ENCODE measurements at places on chromosomes 4 and X.
A peak's percentile ranks its signal among the peaks of the same experiment; 100 is the strongest.

DNA sequence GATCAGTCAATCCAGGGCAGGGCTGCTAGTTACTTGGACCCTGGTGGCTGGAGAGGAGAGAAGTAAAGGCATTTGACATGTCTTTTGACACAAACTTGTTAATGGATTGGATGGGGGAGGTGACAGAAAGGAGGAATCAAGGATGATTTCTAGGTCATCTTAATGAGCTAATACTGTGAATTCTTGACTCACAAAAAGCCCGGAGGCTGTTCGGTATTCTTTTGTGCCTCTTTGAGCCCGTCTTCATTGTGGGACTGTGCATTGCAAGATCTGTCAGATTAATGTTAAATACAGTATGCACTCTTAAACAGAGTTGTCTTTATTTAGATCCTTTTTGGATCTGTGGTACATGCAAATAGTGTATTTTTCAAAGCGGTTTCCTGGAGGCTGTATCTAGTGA, 25.1 kb downstream of the POLA1 start:
- DNase-seq = no peak

GRCh38 chr4:181674315-181674875, 568.8 kb upstream of the TENM3 start:
- no peak for DNase-seq

DNA sequence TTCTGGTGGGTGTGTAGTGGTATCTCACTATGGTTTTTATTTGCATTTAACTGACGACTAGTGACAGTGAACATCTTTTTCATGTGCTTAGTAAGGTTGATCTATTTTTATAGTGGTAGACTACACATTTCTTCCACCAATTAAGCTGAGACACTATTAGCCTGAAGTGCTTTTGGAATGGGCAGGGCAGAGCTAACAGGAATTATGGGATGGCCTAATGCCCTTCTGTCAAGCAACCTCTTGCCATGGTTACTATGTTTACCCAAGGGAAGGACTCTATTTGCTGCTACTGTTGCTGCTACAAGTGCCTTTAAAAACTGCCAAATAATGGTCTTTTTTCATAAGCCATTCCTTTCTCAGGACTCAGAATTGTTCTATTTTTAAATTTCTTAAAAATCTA, 676.7 kb upstream of the ACTRT1 start:
- DNase-seq = no peak

- DNase-seq = no peak
Observed at GRCh38 chr4:42296196-42296595, 101.1 kb upstream of the SHISA3 start.

GRCh38 chrX:154294791-154295574, at the start of gene TEX28:
Gene TEX28 (minus strand): TSS chrX:154295124. CDS start chrX:154292117, 3,007 bp downstream.
- no peak for DNase-seq

DNA sequence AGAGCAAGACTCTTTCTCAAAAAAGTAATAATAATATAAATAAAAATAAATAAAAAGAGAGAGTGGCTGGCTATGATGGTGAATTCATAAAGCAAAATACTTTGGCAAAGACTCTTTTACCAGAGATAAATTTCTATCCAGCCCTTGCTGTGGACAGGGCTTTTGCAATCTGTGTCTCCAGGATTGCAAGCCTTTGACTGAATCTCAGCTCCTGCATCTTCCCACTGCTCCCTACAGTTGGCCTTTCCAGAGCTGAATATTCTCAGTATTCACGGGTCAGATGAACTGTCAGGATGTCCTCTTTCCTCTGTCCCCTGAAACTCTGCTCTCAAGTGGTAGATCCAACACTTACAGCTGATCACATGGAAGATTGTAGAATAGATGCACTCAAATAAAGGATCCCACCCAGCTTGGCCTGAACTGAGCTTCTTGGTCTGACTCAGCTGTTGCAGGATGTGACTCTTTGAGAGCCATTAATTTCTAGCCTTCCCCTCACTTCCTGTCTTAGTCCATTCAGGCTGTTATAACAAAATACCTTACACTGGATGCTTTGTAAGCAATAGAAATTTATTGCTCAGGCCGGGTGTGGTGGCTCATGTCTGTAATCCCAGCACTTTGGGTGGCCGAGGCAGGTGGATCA, 123.4 kb upstream of the GUCY1A1 start:
- no peak for DNase-seq

- DNase-seq = no peak
Observed at GRCh38 chrX:13752646-13753045, 18.1 kb downstream of the OFD1 start.

- DNase-seq = no peak
Observed at GRCh38 chrX:132520213-132520612, 31.4 kb upstream of the MBNL3 start.

DNA sequence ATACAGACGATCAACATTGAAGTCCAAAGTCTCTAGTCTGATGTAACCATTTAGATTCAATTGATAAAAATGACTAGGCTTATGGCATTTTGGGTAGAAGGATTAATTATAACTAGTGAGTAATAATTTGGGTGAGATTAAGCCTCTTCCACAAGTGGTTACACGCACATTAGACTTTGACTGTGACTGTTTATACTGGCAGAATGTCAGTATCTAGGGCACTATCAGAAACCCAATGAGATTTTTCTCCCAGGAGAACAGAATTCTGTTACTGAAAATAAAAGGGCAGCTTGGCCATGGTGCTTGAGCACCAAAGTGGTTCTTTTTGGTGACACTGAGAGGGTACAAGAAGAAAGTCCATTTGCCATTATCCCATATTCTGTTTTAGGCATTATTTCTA, 3.3 kb downstream of the PLS3 start:
- DNase-seq = no peak

DNA sequence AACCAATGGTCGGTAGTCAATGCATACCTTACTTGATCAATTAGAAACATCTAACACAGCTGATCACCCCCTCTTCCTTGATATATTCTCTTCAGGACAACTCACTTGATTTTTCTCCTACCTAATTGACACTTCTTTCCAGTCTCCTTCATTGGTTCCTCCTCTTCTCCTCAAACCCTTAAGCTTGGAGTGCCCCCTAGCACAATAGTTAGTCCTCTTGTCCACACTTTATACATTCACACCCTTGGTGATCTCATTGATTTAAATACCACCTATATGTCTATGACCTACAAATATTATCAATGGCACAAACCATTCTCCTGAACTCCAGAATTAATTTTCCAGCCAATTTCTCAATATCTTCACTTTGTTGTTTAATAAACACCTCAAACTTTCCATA, 724.0 kb downstream of the ADGRL3 start:
- no peak for DNase-seq

DNA sequence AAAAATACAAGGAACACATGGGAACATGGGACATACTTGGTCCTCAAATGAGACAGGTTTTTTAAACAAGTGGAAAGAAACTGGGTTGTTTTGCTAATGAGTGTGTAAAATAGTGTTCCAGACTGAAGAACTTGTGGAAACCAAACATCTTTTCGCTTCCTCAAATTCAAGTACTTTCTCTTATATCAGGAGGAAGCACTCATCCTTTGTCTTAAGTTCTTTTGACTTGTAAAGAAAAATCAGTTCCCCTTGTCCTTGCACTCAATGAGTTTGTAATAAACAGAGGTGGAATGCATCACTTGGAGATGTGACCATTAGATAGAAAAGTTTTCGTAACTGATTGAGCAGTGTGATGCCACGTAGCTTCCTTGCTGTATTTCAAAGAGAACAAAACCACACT, 101.1 kb downstream of the PHOX2B start:
- no peak for DNase-seq

DNA sequence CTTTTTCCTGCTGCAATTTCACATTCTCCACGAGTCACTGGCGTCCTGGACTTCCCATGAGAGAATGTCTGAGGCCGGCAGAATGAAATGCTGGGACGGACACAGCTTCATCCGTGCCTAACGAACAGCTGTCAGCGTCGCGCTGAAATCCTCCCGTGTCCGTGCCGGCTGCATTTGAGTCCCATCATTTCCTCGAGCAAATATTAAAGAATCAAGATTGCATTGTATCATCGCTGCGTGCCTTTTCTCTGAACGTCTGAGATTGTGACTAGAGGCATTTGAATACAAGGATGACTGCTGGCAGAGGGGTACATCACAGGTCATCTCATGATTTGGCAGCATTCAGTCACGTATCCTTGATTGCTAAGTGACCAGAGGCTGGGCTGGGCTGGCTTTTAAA, 279.9 kb downstream of the ASMT start:
- no peak for DNase-seq

DNA sequence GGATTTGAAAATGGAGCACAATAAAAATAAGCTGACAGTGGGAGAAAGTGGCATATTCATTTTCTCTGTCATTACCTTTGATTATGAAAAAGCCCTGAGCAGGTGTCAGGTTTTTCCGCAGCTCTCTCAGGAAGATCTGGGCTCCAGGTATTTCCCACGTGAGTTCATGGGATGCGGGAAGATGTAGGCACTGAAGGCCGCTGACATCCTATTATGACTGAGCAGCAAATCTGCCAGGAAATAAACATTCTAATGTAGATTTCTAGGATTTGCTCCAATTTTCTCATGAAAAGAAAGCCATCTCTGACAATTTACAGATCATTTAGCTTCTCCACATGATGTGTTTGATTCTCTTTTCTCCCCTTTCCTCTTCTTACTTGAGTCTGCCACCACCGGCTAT, 160.7 kb downstream of the KIT start:
- DNase-seq = no peak

GRCh38 chr4:124417371-124417770, 295.2 kb downstream of the ANKRD50 start:
- no peak for DNase-seq

GRCh38 chr4:64192731-64193412, 216.4 kb downstream of the TECRL start:
- DNase-seq = no peak

DNA sequence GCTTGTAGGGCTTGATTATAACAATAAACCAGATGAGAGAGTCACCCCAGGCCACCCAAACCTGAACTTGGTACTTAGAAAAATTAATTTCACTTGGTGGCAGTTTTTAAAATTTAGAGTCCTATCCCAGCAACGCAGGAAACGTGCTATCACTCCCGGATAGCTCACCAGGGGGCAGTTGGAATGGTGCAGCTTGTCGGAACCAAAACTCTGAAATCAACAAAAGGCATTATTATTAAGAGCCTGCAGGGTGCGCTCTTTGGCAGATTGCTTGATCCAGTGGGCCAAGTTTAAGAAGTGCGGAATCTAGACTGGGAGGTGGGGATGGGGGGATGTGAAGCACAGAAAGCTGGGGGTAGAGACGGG, 2.4 kb downstream of the FRAS1 start:
- peak; percentile 28 for DNase-seq

DNA sequence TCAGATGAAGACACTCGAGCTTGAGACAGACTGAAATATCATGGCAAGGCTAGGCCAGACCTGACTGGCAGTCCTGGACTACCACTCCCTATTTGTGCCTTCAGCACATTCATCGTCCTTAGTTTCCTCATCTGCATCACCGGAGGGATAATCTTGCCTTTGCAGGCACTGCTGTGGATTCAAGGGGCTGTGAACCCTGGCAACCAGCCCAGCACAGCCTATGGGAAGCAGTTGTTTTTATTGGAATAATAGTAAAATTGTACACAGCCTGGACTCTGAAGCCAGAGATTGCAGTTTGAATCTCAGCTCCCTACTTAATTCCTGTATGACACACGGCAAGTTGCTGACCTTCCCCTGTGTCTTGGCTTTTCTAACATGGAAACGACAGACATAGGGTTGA, 161.0 kb downstream of the NSUN7 start:
- DNase-seq = no peak

DNA sequence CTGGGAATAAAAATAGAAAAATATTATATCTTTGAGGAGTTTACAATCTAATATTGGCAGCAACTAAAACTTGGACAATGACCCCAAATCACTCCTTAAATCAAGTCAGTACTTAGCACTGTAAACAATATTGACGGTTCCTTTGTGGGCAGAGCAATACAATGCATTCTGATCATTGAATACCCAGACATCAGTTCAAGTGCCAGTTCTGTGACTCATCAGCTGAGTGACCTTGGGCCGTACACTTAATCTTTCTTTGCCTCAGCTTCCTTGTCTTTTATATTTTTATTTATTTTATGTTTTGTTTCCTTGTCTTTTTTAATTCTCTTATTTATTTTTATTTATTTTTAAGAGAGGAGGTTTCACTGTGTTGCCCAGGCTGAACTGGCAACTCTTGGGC, 112.2 kb upstream of the ANXA3 start:
- no peak for DNase-seq

GRCh38 chr4:78512357-78512920, 39.1 kb upstream of the ANXA3 start:
- DNase-seq = no peak

- DNase-seq = no peak
Observed at GRCh38 chr4:162838671-162839070, 328.0 kb downstream of the NAF1 start.

- no peak for DNase-seq
Observed at GRCh38 chrX:150476164-150476699, 92.2 kb upstream of the MTM1 start.

DNA sequence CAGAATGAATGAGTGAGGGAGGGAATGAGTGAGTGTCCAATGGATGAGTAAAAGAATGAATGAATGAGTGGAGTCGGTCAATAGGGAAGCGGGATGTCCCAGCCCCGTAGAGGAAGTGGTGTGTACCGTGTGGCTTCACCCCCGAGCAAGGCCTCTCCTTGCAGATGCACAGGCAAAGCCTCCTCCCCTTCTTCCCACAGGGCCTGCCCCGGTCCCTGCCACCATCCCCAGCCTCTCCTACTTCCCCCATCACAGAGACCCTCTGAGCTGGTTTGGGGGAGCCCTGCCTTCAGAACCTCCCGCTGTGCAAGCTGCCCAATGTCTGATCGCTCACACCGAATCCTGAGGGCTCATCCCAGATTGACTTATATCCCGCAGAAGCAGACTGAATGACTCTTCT, 13.6 kb downstream of the HTRA3 start:
- DNase-seq = no peak

DNA sequence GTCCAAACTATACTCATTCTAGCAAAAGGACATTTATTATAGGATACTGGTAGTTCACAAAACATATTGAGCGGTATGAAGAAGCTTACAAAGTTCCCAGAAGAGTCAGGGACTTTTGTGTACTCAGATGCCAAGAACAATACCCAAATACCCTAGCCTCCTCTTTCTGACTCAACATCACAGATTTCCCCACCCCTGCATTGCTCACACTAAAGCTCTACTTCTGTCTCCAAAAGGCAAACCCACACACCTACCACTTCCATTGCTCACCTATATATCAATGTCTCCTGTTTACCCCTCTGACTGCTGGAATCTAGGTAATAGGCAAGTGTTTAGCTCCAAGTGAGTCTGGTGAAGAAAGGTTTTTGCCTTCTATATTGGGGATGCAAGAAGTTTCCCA, 100.7 kb upstream of the HCCS start:
- DNase-seq = no peak

- DNase-seq = no peak
Observed at GRCh38 chr4:180280726-180281297, 1962.4 kb upstream of the TENM3 start.
